Right renal cortex interstitium (tissue), 3 donors: ENCODE measurements at places on chromosomes 3 and 15. TPM values are rescaled to one million over a fixed set of nuclear protein-coding genes. Genes with fewer than 3 reads are reported as not detected.

The TLR9 gene
- 0.18 TPM for polyA plus RNA-seq

GRCh38 chr15:75542386-75542797, 36.7 kb downstream of the PTPN9 start:
- no peak for DNase-seq

The DCUN1D1 gene
- polyA plus RNA-seq = 55.7 TPM

DNA sequence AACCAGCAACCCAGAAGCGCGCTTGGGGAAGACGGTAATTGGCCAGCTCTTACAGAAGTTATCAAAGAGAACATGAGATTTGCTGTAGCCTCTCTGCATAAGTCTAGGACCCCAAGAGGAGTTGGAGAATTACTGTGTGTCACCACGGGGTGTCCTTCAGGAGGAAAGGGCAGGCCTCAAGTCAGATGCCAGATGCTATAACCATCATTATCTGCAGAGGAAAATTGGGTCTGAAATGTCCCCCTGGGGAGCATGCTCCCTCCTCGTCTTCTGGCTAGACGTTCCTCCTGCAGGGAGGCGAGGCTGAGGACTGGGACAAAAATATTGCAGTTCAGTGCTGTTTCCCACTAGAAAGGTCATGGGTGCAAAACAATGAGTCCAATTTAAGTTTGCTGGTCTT, 380.5 kb upstream of the CFAP20DC start:
- no peak for DNase-seq

DNA sequence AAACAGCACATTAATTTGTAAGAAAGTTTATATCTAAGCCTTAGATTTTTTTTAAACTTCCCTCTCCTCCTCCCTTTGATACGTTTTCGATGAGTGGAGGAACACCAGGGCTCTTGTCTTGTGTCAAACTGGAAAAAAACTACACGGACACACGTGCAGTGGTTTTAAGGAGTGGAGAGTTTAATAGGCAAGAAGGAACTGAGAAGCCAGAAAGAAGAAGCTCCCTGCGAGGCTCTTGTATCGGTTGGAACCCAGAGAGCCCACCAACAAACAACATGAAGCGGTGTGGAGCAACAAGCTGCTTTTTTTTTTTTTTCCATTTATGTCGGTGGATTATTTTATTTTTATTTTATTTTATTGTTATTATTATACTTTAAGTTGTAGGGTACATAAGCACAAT, 18.6 kb downstream of the NDUFB4 start:
- DNase-seq = no peak

The COL6A5 gene
- 0.07 TPM for polyA plus RNA-seq
